ENCODE measurements at places on chromosomes 11 and 22.

DNA sequence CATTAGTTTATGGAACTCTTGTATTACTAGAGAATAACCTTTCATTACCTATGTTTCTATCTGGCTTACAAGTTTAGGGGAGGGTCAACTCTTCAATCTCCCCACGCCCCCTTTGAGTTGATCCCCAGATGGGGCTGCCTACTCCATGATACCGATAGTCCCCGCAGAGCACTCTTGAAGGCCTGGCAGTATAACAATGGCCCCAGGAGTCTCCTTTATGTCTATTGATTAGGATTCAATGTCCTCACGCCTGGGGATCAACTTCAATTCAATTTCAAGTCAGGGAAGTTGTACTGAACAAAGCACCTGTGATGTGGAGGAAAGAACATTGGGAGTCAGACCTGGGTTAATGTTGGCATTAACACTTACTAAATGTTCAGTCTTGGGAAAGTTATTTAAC is 520.2 kb downstream of the METTL15 start:
- no peak for DNase-seq

GRCh38 chr11:87967459-87967858 is 207.8 kb downstream of the RAB38 start:
- DNase-seq: no peak

- no peak for DNase-seq
Measured at GRCh38 chr22:32548039-32548438, 73.4 kb downstream of the FBXO7 start.

DNA sequence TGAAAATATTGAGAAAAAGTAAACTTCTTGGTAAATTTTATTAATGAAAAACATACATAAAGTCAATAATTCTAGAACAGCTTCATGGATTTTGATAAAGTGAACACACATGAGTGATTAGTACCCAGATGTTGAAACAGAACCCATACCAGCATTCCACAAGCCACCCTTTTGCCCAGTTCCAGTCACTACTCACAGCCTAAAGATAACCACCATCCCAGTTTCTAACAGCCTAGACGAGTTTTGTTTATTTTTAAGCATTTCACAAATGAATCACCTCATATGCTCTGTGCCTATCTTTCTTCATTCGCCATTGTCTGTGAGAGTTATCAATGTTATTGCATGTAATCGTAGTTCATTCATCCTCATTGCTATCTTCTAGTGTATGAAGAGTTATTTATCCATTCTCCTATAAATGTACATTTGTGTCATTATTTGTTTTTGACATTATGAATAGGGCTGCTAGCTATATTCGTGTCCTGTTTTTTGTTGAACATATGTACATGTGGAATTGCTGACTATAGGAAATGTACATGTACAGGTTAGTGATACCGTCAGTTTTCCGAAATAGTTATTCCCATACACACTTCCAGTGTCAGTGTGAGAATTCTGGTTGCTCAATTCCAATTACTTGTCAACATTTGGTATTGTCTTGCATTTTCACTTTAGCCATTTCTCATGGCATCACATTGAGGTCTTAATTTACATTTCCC is 44.5 kb upstream of the TEAD1 start:
- DNase-seq: no peak

DNA sequence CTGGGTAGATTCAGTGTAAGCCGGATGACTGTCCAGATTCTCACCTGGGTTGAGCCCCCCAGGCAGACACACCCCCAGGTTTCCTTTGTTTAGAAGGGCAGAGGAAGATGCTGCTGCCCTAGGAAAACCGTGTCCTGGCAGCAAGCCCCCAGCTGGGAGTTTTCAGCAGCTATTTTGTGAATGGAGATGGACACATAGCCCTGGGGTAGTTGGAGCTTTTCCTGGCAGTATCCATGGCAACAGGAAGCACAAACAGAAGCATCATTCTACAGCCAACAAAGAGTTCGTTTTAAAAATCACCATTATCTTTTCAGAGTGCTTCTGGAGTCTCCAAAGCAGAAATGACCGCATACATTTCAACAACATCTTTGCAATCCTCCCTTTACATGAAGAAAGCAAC is 245.5 kb downstream of the BRD1 start:
- DNase-seq: no peak
